Activated naive CD4-positive, alpha-beta T cell treated with anti-CD3 and anti-CD28 coated beads, Interleukin-2, amount 50 U/mL, for 16 hours (primary cell): ENCODE measurements at places on chromosomes 1 and 21.

- no peak for DNase-seq
Observed at GRCh38 chr1:156293098-156293434, 2.4 kb downstream of the GLMP start.

DNA sequence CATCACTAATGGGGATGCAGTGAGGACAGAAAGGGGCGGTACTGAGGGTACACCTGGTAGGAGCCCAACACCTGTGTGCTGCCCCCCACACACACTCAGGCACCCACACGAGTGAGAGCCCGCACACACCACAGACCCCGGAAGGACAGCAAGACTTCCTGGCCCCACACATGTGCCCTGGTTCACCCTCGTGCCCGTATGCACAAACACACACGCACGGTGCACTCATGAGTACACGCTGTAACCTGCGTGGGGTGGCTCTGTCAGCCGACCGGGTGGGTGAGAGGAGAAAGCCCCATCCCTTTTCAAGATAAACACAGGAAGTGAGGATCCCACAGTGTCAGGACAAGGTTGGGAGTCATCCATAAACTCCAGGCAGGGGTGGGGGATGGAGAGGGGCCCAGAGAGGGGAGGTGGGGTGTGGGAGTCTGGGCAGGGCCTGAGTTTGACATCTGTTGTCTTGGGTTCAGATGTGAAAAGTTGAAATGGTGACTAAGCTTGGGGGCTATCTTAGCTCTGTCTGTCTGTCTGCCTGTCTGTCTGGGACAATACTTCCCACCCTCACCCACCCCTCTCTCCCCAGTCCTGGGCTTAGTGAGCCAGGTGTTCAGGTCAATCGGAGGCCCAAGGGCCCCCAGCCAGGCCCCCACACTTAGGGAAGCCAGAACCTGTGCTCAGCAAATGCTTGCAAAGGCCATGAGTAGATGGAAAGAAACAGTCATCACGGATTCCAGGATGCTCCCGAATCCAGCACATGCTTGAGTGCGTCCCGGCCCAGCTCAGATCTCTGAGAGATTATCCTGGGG, 119.8 kb upstream of the ZBTB40 start:
- no peak for DNase-seq

- no peak for DNase-seq
Observed at GRCh38 chr1:213649373-213649772, 338.4 kb upstream of the PROX1 start.

DNA sequence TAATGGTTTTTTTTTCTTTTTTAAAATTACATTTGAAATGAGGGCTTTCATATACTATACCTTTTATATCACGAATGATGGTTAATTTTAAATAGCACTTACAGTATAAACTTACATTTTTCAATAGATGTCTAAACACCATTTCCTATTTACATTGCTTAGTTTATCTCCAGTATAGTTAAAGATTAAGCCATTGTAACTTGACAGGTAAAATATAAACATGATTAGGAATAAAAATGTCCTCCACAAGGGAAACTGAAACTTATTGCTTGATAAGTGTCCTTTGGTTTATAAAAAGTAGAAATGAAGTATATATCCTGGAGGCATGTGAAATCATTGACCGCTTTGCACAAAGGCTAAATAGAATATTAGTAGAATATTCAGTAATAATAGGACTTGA, 20.2 kb downstream of the CTH start:
- DNase-seq, result no peak

DNA sequence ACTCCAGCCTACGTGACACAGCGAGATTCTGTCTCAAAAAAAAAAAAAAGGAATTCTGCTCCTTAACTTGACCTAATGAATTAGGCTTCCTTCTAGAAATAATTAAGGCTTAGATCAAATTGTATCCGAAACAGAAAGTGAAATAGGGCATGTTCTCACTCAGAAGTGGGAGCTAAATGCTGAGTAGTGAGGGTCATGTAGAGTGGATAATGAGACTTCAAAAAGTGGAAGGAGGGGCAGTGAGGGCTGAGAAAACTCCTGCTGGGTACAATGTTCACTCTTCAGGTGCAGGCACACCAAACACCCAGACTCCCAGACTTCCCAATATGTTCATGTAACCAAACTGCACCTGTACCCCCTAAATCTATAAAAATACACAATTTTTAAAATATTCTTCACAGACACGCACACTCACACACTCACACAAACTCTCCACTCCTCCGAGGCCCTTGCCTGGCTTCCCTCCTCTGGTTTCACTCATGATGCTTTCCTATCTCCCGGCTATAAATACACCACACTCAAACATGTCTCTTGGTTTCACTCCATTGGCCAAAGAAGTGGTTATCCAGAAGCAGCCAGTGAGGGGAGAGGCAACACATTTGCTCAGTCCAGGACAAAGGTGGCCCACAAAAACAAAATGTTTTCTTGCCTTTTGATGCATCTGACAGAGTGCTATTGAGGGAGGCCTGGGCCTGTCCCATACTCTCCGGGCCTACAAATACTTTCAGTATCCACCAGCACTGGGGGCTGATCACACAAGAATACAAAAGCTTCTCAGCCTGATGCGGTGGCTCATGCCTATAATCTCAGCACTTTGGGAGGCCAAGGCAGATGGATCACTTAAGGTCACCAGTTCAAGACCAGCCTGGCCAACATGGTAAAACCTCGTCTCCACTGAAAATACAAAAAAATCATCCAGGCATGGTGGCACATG, 249.2 kb downstream of the TOMM20 start:
- no peak for DNase-seq

- peak; percentile 44 for DNase-seq
Observed at GRCh38 chr1:154325583-154326545, 539 bp downstream of the ATP8B2 start.

DNA sequence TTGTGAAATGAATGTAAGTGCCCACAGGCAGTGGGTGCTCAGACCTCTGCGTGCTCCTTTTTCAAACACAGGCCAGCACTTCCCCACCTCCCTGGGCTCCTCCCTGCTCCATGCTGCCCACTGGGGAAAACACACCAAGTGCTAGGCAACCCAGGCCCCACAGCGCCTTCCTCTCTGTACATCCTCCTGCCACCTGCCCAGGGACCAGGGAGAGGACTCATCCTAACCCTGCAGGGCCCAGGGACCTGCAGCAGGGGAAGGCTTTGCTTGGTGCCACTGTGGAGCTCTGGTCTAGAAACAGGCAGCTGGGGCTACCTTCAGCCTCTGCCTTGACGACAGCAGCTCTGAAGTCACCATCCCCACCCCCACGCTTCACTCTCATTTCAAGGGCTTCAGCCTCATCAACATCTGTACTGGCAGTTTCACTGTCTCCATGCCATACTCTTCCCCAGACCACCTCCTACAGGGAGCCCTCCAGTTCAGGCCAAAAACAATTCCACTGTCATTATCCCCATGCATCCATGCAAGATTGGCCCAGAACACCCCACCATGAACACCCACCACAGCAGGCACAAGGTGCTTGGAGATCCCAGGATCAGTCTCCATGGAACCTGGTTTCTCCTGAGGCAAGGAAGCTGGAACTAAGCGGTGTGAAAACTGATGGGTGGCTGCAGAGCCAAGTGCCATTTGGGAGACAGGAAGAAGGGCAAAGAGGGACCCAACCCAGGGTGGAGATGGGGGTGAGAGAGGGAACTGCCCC, 1.1 kb downstream of the IGSF8 start:
- peak; percentile 40 for DNase-seq
